ENCODE measurements at places on chromosomes 3 and 15.

DNA sequence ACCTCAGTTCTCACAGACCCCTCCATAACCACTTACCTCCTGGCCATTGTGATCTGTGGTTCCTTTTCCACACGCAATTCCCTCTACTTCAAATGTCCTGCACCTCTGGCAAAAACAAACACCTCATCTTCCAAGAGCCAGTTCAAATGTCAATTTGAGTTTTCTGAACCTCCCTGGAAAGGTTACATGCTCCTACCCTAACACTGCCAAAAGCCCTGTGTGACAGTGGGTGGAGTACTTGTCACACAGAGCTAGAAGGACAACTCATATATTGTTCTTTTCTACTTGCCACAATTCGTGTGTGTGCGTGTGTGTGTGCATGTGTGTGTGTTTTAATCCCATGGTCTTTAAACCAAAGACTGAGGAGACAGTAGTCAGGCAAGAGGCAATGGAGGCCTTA lies 331.8 kb upstream of the ARHGEF26 start:
- no peak for DNase-seq

DNA sequence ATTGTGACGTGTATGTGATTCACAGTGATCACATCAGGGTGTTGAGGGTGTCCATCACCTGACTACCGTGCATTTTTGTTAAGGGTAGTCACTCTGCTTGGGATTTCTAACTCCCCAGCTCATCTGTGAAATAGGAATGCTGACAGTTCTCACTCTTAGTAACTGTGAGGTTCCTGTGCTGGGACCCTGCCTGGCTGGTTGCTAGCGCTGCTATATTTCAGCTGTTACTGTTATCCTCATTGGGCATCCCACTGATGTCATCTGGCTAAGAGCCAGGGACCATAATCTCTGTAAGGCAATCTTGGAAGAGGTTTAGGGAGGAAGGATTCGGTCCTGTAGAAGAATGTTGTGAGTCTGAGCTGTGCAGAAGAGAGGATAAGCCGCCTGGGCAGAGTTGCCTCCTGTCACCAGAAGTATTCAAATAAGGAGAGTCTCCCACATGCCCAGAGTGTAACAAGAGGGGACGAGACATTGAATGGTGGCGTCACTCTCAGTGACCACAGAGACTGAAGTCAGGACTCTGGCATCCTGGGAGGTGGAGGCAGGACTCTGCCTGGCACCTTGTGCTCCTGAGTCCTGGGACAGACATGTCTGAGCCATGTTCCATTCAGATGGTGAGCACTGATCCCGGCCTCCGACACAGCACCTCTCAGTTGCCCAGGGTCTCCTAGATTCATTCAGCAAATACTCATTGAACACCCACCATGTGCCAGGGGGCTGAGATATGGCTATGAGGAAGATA lies 52.2 kb downstream of the FBLN2 start:
- DNase-seq, result no peak

DNA sequence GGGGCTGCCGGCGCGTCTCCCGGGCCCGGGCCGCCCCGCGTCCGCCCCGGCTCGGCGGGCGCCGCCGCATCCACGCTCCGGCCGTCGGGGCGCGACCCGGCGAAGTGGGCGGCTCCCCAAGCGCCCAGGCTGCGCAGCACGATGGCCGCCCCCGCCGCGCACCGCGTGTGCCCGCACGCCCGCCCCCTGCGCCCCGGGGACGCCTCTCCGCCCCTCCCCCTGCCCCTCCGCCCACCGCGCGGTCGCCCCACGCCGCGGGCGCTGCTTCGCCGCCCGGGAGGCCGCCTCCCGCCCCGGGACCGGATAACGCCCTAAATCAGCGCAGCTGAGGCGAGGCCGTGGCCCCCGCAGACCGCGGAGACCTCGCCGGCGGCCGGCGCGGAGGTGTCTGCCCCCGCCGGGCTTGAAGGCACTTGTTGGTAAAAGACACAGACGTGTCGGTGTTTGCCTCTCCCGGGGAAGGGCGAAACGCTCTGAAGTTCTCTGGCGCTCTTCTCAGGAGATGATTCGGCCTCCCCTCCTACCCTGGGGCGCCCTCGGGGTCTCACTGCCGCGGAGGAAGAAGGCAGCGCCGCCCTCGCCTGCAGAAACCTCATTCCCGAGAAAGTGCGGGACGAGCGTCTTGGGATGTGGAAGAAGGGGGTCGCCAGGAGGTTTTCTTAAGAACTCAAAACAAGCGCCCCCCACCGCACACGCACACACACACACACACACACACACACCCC lies at the start of gene BNC1:
Gene BNC1, minus strand, starts transcription at position 106 of the 725 bp plus-strand sequence. Its CDS starts 36 bp downstream, at position 70.
- DNase-seq, result peak; percentile 65

DNA sequence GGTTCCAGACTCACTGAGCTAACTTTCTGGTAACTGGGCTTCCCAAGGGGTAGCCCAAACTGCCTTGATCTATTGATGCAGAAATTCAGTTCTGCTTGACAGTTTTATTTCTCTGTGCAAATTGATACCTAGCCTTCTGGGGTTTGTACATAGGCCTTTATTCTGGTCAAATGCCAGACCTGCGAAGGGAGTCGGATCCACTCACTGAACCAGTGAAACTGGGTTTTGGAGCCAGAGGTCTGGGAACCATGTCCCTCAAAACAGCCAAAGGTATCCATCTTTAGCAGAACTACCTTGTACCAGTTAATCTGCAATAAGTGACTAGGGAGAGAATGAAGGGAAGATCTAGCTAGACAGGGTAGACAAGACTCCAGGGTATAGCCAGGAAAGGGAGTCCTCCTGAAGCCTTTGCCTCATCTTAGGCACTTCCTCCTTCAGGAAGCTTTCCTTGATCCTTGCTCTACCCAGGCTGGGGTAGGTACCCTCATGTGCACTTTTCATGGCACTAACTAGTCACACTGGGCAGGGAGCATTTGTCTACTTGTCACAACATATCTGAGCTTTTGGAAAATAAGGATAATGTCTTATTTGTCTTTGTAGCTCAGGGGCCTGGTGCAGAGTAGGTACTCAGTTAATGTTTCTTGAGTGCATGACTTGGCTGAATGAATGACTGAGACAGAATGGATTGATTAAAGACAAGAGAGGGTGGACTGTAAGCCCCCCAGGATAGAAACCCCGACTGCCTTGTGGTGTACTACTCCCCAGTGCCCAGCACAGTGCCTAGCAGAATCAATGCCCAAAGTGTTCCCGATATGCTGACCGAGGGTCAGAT lies 1.4 kb upstream of the SNX33 start:
- no peak for DNase-seq

- DNase-seq, result no peak
Measured at GRCh38 chr3:61975199-61975598, 398.2 kb downstream of the FEZF2 start.

GRCh38 chr3:172029425-172030098 lies 9.8 kb upstream of the FNDC3B start:
- no peak for DNase-seq

- DNase-seq, result peak; percentile 30
Measured at GRCh38 chr3:18351069-18351628, 74.0 kb downstream of the SATB1 start.

DNA sequence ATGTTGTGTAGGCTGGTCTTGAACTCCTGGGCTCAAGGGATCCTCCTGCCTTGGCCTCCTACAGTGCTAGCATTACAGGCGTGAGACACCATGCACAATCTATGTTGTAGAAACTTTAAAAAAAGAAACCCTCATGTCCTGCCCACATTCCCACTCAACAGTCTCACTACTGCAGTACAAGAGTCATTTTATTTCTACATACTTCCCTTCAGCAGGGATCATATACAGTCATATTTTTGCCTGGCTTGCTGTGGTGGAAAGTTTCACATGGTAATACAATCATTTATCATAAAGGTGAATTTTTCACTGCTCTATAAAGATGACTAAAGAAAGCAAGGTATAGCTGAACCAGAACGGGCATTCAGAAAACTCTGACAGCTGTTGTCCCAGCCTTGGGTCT lies 53.8 kb upstream of the PIK3CB start:
- DNase-seq, result no peak

- no peak for DNase-seq
Measured at GRCh38 chr15:39597751-39598185, 16.9 kb downstream of the THBS1 start.

DNA sequence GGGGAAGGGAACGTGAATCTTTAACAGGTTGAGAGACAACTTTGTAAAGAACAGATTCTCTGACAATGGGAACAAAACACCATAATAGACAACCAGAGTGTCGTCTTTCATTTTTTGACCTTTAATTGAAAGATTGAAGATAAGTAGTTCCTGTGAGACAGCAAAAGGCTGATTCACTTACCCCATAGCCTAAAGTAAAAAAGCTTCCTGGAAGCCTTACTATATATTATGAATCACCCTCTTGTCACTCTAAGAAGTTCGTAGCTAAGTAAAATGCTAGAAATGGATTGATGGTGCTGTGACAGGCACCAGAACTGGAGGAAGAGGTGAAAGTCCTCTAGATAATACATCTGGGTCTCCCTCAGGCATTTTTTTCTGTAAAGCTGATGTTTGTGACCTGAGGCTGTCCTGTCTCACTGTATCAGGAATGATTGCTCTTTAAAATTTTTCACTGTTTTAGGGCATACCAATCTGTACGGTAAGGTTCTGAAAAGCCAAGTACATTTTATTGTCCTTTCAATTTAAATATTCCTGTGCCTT lies 824.6 kb upstream of the SEMA6D start:
- DNase-seq, result no peak

DNA sequence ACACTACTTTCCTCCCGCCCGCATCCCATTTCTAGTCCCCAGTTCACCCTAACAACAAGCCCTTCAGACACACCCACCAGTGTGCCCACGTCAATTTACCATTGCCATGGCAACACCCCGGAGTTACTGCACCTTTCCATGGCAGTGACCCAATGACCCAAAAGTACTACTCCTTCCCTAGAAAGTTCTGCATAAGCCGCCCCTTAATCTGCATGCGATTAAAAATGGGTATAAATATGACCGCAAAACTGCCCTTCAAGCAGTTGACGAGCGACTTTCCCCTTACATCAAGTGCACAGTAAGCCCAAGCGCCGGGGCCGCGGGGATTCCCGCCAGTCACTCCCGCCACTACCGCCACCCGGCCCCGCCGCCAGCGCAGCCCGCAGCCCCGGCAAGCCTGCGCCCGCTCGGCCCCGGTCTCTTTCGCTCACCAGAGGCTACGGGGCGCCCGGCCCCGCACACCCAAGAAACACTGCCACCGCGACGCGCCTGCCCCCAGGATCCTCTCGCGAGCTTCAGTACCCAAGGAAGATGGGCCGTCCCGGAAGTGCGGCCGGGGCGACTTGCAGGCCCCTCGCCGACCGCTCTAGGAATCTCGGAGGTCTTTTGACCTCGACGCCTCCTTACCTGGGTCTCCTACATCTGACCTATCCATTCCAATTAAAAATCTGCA lies 27.2 kb upstream of the ZNF502 start:
- peak; percentile 97 for DNase-seq

DNA sequence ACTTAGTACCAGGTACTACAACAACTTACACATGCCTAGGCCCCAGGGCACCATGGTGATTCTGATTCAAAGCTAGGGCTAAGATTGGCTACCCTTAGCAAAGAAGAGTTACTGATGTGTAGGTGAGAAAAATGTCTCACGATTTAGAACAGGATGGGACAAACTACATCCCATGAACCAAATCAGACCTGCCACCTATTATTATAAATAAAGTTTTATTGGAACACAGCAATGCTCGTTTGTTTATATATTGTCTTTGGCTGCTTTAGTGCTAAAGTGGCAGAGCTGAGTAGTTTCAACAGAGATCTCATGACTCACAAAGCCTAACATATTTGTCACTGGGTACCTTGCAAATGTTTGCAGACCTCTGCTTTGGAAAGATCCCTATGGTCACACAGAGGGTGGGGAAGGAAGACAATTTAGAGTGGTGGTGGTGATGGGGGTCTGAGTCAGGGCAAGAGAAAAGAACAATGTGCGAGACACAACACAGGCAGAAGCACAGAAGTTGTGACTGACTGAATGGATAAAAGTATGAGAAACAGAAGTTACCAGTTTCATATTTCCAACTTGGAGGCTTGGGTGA lies 770.6 kb upstream of the CFAP20DC start:
- DNase-seq, result no peak

DNA sequence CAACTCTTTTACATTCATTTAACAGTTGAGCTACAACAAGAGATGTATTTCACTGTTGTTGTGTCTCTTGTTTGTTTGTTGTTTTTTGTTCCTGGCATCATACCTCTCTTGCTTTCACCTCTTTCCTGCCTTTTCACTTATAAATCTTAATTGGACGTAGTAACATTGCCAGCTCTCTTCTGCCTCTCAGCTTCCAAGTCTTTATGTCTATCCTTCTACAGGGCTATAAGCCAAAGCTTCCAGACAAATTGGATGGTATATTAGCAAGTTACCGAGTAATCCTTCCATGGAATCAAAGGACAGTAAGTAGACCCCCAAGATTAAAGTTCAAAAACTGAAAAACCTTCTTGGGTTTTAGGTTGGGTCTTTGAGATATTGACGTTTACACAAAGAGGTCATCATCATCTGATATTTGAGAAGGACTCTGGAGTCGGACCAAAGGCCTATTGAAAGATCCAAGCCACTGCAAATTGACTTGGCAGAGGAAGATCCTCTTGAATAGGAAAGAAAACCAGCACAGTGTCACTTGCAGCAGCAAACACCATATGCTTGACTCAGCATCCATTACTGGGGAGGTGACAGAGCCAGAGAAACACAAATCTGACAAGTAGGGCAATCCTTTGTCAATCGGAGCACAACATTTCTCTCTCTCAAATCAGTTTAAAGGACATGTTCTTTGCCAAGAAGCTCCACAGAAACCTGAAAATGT lies 648.5 kb upstream of the NR2F2 start:
- no peak for DNase-seq

GRCh38 chr3:10563396-10563795 lies 58.0 kb upstream of the ATP2B2 start:
- no peak for DNase-seq

- no peak for DNase-seq
Measured at GRCh38 chr3:34405159-34405558, 606.7 kb downstream of the PDCD6IP start.

DNA sequence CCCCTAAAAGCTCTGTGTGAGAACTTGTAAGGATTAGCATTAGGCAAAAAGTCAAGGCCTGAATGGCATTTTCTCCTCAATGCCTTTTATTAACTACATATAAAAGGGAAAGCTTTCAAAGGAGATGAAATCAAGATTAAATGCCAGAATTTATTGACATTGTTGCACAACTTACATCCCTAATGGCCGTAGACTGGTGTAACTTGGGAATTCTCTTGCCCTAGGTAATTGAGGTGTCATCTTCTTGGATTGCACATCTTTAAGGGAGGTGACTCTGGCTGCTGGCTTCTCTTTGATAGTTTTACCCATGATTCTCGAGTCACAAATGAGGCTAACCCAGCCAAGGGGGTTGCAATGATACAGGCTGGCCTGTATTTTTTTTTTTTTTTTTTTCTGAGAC lies 249.1 kb downstream of the TBL1XR1 start:
- DNase-seq, result no peak

DNA sequence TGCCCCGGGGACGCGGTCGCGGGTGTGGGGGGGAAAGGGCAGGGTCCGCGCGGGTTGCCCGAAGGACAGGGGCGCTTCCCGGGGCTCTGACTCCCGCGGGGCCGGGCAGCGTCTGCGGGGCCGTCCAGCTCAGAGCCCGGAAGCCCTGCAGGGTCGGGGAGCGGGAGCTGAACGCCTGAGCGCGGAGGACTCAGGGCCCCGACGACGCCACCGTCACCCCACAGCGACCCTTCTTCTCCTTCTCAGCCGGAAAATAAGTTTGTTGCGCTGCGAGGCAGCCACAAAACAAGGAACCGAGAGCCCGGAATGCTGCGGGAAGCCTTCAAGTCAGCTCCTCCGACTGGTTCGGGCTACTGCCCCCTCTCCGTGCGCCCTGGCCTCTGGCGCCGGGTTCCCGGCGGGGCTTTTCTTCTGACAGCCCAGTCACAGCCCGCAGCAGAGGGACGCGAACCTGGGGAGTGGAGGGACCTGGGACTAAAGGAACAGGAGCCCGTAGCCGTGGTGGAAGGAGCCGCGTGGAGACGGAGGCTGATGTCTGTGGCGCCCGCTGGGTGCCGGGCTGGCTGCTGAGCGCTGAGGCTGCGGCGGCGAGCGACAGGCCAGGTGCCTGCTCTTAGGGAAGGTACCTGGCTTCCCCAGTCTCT lies 484 bp downstream of the CNTN4 start:
- DNase-seq, result peak; percentile 66
